ENCODE measurements at places on chromosomes 1 and 21.

GRCh38 chr21:36835383-36835795, 131.1 kb downstream of the HLCS start:
- DNase-seq = no peak

GRCh38 chr1:234843946-234844345, 234.0 kb upstream of the IRF2BP2 start:
- no peak for DNase-seq

- peak; percentile 20 for DNase-seq
Observed at GRCh38 chr1:168452329-168452728, 91.5 kb downstream of the XCL2 start.

GRCh38 chr1:87167157-87167789, 161.4 kb upstream of the LMO4 start:
- no peak for DNase-seq

- DNase-seq = peak; percentile 12
Observed at GRCh38 chr1:8739377-8739776, 78.1 kb downstream of the RERE start.

GRCh38 chr1:225329041-225329440, 98.8 kb downstream of the LBR start:
- DNase-seq = no peak

GRCh38 chr1:167013108-167013929, 24.2 kb downstream of the MAEL start:
- DNase-seq = no peak

GRCh38 chr1:27153549-27153886, 1.4 kb downstream of the SLC9A1 start:
- no peak for DNase-seq

DNA sequence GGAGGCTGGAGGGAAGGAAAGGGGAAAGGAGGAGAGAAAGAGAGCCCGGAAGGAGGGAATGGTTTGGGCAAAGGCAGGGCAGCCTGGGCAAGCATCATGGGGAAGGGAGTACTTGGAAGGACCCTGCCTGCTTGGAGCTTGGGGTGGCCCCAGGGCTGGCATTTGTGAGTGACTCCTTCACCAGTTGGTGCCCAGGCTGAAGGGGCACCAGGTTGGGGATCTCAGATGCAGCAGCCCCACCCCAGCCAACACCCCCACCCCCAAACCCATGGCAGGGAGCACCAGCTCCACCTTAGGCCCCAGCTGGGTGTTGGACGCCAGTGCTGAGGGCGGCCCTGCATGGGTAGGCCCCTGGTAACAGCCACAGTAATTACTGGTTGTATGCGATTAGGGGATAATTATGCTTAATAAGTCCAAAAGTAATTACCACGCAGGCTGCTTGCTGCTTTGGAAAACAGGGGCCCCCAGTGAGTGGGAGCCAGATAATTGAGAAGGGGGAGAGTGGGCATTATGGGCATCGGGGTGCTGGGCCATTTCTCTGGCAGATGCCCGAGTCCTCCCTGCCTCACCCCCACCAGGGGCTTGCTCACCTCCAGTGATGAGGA, 78.3 kb downstream of the VWA5B1 start:
- no peak for DNase-seq

- DNase-seq = no peak
Observed at GRCh38 chr1:168054117-168054516, 82.6 kb downstream of the GPR161 start.

DNA sequence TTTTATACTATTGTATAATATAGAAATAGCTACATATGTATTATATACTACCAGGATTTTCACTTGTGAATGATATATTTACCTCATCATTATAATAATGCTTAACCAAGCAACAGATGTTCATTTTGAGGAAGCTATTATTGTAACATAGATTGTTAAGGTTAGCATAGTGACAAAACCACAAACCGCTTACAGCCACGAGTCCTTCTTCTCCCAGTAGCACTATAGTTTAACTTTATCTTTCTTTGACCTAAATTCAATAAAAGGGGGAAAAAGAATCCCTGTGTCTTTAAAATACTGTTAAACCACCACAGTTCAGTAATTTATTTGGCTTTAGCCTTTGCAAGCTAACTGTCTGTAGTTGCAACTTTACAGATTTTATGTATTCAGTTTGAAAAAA, 1039.4 kb upstream of the B3GALT2 start:
- DNase-seq = no peak

- no peak for DNase-seq
Observed at GRCh38 chr1:27527890-27528817, 38.2 kb upstream of the WASF2 start.

GRCh38 chr1:151888972-151889570, 20.2 kb downstream of the THEM4 start:
- DNase-seq = peak; percentile 51

DNA sequence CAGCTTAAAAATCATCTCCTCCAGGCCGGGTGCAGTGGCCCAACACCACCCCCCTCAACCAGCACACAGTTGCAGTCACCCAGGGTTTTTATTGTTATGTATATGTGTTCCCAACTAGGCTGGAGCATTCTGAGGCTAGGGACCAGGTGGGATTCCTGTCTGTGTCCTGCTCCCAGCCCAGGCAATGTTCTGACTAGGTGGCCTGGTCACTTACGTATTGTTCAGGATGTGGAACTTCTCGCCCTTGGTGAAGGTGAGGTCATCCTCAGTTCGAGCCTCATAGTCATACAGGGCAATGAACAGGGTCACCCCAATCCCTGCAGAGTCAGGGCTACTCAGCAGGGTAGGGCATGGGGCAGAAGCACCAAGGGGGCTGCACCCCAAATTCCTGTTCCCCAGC, 12.2 kb downstream of the FGR start:
- DNase-seq = no peak

DNA sequence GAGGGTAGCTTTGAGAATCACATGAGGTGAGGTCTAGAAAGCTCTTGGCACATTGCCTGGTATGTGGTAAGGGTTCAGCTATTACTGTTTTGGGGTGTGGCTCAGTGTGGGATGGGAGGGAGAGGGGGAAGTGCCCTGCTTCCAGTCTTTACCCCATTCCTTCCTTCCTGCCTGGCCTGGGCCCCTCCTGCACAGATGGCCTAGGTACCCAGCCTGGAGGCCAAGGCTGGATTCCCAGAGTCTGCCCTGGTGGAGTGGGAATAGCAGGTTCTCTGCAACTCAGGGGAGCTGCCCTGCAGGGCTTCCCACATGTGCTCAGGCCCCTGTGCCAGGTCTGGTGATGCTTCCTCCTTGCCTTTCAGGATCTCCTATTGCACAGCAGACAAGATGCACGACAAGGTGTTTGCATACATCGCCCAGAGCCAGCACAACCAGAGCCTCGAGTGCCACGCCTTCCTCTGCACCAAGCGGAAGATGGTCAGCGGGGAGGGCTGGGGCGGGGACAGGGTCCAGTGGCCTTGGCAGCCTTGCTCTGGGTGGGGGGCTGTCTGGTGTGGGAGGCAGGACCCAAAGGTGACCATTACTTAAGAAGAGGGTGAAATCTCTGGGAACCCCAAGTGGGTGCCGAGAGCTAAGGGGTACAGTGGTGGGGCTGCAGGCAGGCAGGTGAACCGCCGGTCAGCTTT, 13.5 kb downstream of the LDLRAP1 start:
- no peak for DNase-seq

DNA sequence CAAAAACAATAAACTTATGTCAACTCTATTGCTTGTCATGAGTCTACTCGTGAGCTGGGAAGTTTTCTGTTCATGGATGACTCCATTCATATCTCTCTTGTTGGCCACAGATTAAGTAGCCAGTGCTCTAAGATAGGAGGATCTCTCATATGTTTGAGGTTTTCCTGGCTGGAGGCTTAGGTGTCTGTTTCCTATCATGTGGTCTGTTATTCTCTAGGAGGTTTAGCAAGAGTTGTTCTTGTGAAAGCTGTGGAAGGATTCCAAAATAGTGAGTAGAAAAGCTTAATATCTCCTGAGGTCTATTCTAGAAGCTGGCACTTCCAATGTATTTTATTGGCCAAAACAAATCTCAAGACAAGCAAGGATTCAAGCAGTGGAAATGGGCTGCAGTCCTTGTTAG, 5.8 kb upstream of the KRTAP20-2 start:
- DNase-seq = peak; percentile 48

- no peak for DNase-seq
Observed at GRCh38 chr1:81617308-81617967, 183.3 kb upstream of the ADGRL2 start.

GRCh38 chr1:94935476-94935875, 8.6 kb upstream of the CNN3 start:
- DNase-seq = no peak

GRCh38 chr1:23902321-23903278, 10.6 kb downstream of the CNR2 start:
- DNase-seq = no peak
